Cortex of kidney (tissue), 1 donor: ENCODE measurements at places on chromosomes 4 and X.

GRCh38 chr4:81260443-81261101, 45.5 kb upstream of the PRKG2 start:
- DNase-seq: no peak

- no peak for DNase-seq
Measured at GRCh38 chr4:85298037-85298436, 176.9 kb upstream of the ARHGAP24 start.

DNA sequence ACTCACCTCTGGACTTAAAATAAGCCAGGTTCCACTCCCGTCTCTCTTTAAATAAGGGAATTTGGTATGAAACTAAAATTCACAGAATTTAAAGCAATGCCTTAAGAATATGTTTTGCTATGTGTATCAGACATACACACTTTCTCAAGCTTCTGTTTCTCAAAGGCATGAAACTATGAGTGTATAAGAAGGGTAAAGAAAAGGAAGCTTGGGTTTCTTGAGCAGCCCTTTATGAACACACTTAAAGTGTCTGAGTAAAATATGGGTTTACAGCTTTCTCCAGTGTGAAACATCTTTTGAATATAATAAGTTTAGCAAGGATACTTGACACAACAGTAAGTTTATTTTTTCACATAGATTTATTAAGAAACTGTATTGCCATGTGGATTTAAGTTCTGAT, 370.5 kb downstream of the TMA16 start:
- DNase-seq: no peak

DNA sequence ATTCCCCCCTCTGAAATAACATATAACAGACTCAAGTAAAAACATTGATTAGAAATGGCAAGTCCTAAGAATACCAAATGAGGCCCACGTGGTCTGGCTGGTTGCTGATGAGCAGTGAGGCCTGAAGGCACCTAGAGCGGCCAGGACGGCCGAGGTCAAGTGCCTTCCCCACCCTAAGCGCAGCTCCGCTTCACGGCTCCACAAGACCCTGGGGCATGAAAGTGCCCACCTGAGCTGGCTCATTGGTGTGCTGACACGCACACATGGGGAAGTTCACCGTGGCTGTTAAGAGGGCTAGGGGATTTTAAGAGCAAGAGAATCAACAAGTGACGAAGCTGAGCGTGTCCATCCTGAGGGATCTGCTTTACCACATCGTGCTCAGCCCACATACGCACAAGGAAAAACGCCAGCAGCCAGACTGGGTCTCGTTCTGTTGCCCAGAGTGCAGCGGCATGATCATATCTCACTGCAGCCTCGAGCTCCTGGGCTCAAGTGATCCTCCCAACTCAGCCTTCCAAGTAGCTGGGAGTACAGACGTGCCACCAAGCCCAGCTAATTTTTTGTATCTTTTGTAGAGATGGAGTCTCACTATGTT, 22.4 kb downstream of the DCTD start:
- DNase-seq: no peak

- DNase-seq: no peak
Measured at GRCh38 chrX:35728481-35728880, 69.7 kb upstream of the MAGEB16 start.

GRCh38 chr4:159770969-159771368, 668.1 kb downstream of the RAPGEF2 start:
- DNase-seq: no peak

DNA sequence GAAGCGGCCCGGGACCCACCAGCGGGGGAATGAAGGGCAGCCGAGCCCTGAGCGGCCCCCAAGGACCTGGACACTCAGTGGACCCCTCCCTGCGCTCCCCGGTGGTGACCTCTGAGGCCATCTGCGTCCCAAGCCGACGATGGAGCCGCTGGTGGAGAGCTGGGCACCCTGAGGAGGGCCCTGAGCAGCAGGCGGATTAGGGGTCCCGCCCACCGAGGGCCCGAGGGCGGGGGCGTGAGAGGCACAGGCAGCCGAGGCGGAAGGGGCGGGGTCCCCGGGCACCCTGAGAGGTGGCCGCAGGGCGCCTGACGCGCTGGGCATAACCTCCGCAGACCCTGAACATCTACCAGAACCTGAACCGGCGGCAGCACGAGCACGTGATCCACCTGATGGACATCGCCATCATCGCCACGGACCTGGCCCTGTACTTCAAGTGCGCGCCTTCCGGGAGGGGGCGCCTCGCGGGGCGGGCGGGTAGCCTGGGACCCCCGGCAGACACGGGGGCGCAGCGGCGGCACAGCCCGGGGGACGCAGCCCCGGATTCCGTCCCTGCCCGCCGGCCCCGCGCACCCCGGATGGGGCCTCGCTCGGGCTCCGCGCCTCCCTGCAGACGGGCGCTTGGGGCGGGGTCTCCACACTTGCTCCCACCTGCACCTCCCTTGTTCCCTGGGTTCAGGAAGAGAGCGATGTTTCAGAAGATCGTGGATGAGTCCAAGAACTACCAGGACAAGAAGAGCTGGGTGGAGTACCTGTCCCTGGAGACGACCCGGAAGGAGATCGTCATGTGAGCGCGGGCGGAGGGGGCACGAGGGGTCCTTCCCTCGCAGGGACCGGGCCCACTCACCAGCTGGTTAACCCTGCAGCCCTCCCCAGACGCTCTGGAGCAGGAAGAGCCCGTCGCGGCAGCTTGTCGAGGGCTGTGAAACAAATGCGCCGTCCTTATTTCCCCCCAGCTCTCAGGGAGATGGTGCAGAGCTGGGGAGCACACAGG, 10.3 kb downstream of the ATP5ME start:
- DNase-seq: no peak

DNA sequence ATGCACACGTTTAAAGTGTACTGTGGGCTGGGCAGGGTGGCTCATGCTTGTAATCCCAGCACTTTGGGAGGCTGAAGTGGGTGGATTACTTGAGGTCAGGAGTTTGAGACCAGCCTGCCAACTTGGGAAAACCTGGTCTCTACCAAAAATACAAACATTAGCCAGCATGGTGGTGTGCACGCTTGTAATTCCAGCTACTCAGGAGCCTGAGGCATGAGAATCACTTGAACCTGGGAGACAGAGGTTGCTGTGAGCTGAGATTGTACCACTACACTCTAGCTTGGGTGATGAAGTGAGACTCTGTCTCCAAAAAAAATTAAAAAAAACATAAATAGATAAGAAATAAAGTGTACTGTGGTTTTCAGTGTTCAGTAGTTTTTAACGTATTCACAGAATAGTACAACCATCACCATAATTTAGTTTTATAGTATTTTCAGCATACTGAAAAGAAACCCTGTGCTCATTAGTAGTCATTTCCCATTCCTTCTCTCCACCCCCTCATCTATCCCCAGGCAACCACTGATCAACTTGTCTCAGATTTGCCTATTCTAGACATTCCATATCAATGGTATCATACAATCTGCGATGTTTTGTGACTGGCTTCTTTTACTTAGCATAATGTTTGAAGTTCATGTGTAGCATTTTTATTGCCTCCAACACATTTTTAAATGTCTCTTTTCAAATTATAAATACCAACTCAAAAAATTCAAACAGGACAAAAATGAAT, 19.1 kb downstream of the SLAIN2 start:
- DNase-seq: no peak
